ENCODE measurements at places on chromosomes 4 and X. TPM values are rescaled to one million over a fixed set of nuclear protein-coding genes. Genes with fewer than 3 reads are reported as not detected.

GRCh38 chrX:115650916-115651315 is 89.9 kb downstream of the PLS3 start:
- DNase-seq, result peak; percentile 39

GRCh38 chr4:41028392-41029076 is 185.8 kb downstream of the APBB2 start:
- peak; percentile 38 for DNase-seq

DNA sequence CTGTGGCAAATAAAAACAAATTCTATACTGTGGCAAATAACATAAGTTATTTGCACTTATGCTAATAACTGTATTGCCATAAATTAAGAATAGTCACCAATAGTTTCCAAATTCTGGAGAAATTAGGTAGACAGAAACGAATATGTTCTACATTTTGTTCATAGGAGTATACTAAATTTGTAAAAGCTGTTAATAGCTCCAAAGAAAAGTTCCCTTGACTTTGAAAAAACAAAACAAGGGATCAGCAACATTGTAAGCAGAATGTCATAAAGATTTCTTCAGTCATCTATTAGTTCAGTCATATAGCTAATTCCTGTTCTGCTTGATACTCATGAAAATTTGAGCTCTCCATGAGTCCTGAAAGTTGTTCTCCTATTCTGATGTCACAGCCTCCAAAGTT is 1472.8 kb downstream of the C4orf33 start:
- no peak for DNase-seq

GRCh38 chr4:8653326-8654000 is 60.9 kb downstream of the CPZ start:
- DNase-seq, result no peak

- no peak for DNase-seq
Measured at GRCh38 chr4:150037251-150037856, 40.9 kb upstream of the DCLK2 start.

- no peak for DNase-seq
Measured at GRCh38 chr4:79255793-79256192, 70.1 kb downstream of the NAA11 start.

Gene RIPPLY1
- not detected for total RNA-seq

Measured in H4 (cell line).